ENCODE measurements at places on chromosomes 1 and 21.

DNA sequence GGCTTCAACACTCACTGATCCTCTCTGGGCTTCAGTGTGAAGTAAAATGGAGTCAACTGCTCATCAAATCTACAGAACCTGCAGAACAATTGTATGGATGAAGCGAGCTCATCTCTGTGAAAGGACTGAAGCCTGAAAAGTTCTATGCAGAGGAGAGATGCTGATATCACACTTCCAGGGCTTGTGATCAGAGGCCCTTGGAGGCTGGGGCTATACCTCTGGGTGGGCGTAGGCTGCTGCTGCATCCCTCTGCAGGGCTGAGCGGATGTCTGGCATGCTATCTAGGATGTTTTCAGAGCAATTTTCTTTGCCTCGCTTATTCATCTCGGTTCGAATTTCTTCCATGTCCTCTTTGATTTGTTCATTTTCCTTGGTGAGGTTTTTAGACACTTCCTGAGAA lies 17.6 kb downstream of the OLFML2B start:
- no peak for DNase-seq

DNA sequence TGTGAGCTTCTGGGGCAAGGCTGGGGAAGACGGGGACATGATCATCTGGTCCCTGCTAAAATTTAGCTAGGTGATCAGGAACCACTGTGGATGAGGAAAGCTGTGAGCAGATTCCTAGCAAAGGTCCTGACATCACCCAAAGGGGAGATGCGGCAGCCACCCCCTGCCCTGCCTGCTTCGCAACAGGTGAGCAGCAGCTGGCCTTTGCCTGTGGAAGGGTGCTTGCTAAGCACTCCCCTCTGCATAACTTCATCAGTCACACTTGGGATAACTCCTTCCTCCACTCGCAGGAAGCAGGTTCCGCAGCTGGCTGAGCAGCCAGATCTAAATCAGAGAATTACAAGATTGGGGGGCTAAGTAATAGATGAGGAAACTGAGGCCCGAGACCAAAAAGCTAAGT lies 51.2 kb downstream of the KCNN3 start:
- no peak for DNase-seq

- DNase-seq: peak; percentile 40
These were observed 2.6 kb upstream of the TOR3A start for GRCh38 chr1:179079113-179079761.

DNA sequence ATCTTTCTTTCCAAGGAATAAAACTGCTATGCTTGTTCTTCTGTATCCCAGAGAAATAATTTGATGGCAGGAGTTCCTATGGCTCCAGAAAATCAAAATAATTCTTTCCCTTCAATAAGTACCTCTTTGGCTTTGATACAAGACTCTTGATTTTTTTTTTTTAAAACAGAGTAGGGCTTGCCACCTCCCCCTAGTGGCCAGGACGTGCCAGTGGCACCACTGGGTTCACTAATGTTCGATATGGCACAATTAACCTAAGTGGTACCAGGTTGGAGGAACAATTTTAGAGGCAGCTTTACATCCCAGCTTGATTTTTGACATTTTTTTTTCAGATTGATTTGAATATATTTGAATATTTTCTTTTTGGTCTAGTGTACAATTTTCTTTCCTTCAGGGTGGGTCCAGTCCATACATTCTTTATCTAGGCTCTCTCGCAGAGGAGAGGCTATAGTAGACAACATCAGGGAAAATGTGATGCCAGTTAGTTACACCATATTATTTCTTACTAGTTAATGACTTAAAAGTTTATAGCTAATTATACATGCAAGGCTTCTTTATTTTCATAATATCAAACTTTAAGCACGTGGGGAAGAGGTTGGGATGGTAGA lies 330.9 kb downstream of the S1PR1 start:
- DNase-seq: peak; percentile 25

- no peak for DNase-seq
These were observed 25.0 kb upstream of the ZNF436 start for GRCh38 chr1:23394684-23395083.

GRCh38 chr1:211609120-211610024 lies 30.4 kb upstream of the SLC30A1 start:
- no peak for DNase-seq

GRCh38 chr1:12508849-12509248 lies 109.2 kb downstream of the DHRS3 start:
- no peak for DNase-seq

GRCh38 chr1:32040711-32041110 lies 27.0 kb downstream of the KHDRBS1 start:
- no peak for DNase-seq

DNA sequence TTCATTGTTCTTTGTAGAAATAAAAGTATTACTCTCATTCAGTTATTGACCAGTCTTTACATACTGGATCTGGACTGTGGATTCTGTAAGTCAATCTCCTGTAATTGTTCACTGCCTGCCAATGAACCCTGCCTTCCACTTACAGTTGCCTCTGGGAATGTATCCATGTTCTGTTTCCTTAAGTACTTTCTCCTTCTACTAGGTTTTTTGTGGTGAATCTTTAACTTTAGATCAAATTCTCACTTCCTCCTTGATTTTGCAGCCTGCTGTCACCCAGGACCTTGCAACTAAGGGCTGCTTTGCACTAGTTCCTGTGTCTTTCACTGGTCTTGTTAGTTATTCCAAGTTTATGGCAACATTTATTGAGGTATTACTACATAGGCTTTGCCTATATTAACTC lies 28.2 kb upstream of the ANKRD13C start:
- DNase-seq: no peak

GRCh38 chr1:7458946-7459345 lies 312.1 kb upstream of the VAMP3 start:
- no peak for DNase-seq

- no peak for DNase-seq
These were observed at the start of gene CACYBP for GRCh38 chr1:174999936-175000696. CACYBP (plus strand) TSS chr1:174999947; CDS start chr1:175000181, 234 bp downstream.

- no peak for DNase-seq
These were observed 11.0 kb upstream of the CTRC start for GRCh38 chr1:15427280-15427666.

DNA sequence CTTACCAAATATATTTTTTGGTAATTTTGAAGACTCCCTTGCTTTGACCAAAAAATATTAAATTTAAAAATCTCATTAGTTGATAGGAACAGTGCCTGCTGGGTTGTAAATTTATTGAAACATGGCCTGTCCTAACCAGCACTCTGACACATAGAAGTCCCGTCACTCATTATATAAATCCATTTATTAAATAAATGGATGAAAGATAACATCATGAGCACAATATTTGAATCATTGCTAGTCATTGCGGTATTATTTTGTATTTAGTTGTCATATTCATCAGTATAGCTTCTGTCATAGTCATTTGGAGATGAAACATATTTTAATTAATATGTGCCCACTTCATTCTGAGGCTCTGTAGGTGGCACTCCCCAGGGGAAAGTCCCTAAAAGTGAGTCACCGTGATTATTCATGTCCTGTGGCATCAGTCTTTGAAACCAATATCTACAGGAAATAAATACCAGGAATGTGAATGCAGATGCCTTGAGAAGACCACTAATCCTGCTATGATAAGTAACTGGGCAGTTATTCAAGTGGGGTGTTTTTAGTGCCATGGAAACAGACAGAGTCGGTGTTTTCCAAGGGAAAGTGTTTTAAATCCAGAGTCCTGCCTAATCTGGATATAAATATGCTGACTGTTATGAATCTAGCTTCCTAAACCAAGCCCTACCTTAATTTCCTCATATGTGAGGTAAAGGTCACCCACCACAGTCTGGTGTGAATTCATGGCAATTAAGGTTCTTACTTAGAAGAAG lies 302.0 kb downstream of the DUSP10 start:
- no peak for DNase-seq

GRCh38 chr21:25240974-25241373 lies 366.3 kb downstream of the MRPL39 start:
- DNase-seq: no peak

DNA sequence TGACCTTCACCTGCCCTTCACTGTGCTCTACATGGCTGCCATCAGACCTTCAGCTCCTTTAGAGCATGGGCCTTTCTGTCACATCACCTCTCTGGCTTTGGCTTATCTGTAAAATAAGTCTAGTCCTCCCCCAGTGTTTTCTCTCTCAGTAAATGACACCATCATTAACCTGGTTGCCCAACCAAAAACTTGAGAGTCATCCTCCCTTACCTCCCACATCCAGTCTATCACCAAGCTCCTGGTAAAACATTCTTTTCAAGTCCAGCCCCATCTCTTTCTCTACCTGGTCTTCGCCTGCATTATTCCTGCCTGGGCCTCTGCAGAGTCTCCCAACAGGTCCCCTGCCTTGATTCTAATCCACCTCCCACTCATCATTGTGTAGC lies 13.1 kb downstream of the SLC26A9 start:
- no peak for DNase-seq

DNA sequence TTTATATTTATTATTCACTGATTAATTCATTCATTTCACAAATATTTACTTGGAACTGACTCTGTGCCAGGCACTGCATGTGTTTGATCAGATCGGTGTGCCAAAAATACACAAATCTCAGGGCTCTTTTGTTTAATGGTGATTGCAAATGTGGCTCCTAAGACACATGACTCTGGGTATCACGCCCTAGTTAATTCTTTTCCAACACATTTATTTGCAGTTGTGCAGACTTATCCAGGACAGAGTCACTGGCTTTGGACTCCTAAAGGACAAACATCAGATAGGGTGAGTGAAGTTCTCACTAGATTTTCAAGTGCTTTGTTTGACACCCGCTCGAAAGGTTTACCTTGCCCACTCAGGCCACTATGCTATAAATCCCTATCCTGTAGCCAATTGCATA lies 335.5 kb downstream of the BARHL2 start:
- no peak for DNase-seq

DNA sequence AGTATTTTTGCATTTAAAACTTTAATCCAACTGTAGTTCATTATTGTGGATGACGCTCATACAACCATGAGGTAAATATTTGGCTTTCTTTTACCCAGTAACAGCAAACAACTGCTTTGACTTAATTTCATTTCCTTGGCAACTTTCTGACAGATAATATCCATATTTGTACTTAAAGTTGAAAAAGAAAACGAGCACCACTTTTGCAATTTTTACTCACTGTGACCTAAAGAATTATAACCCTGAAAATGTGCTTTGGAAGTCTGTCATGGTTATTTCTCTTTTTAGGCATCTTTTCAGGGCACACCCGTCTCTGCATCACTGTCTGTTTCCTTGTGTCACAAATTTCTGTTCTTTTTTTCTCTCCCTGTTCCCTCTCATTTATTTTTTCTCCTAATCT lies 918 bp upstream of the CD2 start:
- DNase-seq: no peak

DNA sequence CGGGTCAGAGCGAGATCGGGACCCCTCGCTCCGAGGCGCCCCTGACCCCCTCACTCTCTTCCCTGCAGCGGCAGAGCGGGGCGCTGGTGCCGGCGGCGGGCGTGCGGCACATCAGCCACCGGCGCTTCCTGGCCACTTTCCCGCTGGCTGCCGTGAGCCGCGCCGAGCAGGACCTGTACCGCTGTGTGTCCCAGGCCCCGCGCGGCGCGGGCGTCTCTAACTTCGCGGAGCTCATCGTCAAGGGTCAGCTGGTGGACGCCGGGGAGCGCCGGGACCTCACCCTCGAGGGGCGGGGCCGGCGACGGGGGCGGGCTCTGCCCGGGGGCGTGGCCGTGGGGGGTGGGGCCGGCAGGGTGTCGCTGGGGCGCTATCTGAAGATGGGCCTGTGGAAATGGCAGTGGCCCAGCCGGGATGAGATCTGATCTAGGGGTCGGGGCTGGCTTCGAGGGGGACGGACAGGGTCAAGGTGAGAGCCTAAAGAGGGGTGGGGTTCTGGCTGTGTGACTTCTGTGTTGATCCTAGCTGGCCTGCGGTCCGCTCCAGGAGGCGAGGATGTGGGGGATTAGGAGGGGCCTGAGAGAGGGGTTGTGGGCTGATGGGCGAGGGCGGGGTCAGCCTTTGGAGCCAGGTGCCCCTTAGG lies 23.6 kb downstream of the PTPRU start:
- peak; percentile 20 for DNase-seq

- DNase-seq: no peak
These were observed 12.9 kb upstream of the MPC2 start for GRCh38 chr1:167949785-167950184.

- no peak for DNase-seq
These were observed 5.2 kb downstream of the IRF2BP2 start for GRCh38 chr1:234604495-234605398.

- DNase-seq: no peak
These were observed 172.0 kb upstream of the B3GALT2 start for GRCh38 chr1:193358419-193358818.

DNA sequence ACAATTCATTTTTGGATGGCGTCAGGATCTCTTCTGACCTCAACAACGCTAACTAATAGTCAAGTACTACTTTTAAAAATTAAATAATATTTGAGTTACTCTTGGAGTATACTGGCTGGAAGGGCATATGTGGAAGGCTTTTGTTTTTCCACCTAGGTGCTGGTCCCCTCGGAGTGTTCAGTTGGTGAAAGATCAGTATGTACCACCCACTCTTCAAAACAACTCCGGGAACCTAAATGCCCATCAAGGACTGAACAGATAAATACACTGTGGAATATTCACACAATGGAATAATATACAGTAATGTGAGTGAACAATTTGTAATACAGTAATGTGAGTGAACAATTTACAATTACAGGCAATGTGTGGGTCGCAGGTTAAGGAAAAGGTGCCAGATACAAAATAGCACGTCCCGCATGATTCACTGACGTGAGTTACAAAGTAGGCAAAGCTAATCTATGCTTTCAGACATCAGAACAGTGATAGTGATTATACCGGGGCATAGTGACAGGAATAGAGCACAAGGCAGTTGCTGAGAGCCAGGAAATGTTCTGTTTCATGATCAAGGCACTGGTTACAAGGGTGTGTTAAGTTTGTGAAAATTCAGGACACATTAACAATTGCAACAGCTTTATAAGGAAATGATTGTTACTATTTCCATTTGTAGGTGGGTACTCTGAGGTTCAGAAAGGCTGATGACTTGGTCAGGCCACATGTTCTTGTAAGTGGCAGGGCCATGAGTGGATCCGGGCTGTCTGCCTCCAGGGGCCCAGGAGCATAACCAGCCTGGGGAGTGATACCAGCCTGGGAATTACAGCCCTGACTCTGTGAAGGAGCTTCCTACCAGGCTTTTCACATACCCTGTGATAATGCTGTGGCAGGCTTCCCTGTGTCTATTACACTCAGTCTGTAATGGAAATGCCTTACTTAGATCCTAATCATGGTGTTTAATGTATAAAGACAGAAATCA lies 59.3 kb upstream of the ABCD3 start:
- DNase-seq: no peak

- DNase-seq: peak; percentile 43
These were observed 14.6 kb downstream of the SLC35E2B start for GRCh38 chr1:1677718-1678580.

DNA sequence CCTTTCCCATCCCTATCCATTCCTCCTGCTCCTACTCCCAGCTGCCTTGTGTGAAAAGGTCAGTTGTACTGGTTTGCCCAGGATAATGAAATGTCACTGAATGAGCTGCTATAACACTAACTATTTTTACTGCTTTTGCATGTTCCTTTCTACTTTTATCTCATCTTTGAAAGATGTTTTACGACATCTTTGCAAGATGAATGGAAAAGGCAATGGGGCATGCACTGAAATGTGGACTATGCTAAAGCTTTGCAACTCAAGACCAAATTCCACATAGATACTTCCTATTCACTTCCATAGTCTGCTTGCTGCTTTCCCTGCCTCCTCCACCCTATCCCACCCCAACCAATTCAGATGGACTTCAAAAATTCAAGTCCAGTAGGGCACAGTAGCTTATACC lies 111.3 kb downstream of the SETD4 start:
- DNase-seq: no peak
